Left kidney (tissue), 8 donors: ENCODE measurements at places on chromosomes 2 and 18. TPM values are rescaled to one million over a fixed set of nuclear protein-coding genes. Genes with fewer than 3 reads are reported as not detected.

DNA sequence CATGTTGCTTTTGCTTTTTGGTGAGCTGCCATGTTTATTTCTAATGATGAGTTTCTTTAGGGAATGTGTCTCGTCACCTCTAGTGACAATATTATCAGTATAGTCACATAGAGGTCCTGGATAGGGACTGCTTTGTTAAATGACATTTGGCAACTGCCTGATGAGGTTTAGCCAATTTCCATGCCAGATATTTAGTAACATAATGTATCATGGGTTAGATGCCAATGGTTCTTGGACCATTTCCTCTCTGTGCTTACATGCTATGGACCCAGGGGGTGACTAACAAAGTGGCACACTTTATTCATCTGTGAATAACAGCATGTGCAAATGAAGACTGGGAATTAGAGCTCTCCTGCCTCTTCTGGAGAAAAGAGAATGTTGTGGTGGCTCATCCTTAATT lies 56.2 kb upstream of the RAB27B start:
- DNase-seq: no peak

DNA sequence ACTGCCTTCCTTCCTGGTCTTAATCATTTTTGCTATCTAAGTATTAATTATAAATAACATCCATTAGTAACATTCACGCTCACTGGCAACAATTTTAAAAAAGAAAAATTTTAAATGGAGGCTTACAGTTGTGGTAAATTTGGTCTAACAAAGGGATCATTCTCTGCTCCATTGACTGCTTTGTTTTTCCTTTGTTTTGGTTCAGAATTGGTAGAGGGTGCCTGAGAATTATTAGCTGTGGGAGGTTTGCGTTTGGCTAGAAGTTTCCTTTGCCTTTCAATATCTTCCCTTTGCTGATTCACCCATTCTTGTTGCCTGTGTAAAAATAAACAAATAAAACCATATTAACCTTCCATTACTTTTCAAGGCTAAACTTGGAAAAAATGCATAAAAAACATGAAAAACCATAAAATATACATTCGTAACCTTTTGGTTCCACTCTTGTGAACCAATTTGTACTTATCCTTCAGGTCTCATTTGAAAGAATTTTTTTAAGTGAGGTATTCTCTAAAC lies 114.6 kb downstream of the TLK1 start:
- DNase-seq: no peak

MAP3K20 gene
- 29.3 TPM for polyA plus RNA-seq

NYAP2 gene
- polyA plus RNA-seq: 0.17 TPM

DNA sequence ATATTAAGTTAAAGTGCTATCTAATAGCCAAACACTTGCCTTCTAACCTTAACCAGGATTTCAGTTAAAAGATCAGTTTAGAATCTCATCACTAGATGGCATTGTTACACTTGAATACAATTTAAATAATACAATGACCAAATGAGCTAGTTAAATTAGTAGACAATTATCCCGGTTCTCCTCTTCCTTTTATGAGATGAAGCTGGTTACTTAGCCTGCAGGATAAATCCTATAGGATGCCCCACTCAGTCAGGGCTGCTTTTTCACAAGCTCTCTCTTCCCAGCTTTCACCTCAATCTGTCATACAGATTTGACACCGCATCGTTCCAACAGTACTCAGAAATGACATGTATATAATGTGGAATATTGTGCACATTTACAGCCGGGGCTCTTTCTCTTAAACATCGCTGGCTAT lies 678.8 kb downstream of the KCNJ3 start:
- peak; percentile 20 for DNase-seq

ETAA1 gene
- polyA plus RNA-seq: 33.7 TPM

GRCh38 chr2:215454519-215455246 lies 18.8 kb upstream of the FN1 start:
- no peak for DNase-seq

STARD6 gene
- polyA plus RNA-seq: not detected

GPN1 gene
- polyA plus RNA-seq: 64.5 TPM
